Peyer's patch (tissue), 4 donors: ENCODE measurements at places on chromosomes 11 and 22. TPM values are rescaled to one million over a fixed set of nuclear protein-coding genes. Genes with fewer than 3 reads are reported as not detected.
A peak's percentile ranks its signal among the peaks of the same experiment; 100 is the strongest.

LAMTOR1 gene
- total RNA-seq: 87.2 TPM

APOL1 gene
- 23.9 TPM for total RNA-seq

PLAAT4 gene
- 54.5 TPM for total RNA-seq

TEX12 gene
- total RNA-seq: not detected

PATE1 gene
- total RNA-seq: not detected

OR2D2 gene
- 2.0 TPM for total RNA-seq

ESAM gene
- 7.5 TPM for total RNA-seq

DNA sequence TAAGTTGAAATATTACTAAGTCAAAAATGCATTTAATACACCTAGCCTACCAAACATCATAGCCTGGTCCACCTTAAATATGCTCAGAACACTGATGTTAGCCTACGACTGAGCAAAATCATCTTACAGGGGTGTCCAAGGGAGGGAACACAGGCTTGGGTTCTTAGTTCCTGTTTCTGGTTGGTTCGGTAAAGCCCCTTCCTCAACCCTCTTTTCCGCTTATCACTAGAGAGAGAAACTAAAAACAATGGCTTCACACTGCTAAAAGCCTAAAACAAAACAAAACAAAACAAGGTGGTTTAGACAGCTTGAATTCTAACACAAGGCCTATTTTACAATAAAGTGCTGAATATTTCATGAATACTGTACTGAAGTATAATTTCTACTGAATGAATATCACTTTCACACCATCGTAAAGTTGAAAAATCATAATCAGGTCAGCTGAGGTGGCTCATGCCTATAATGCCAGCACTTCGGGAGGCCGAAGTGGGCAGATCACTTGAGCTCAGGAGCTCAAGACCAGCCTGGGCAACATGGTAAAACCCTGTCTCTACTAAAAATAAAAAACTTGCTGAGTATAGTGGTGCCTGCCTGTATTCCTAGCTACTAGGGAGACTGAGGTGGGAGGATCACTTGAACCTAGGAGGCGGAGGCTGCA is 118.0 kb downstream of the SIK3 start:
- no peak for DNase-seq

- DNase-seq: no peak
These were observed 59.5 kb upstream of the PHF21A start for GRCh38 chr11:46180736-46181135.

GRCh38 chr11:28153586-28153985 is 45.4 kb downstream of the METTL15 start:
- no peak for DNase-seq

DNA sequence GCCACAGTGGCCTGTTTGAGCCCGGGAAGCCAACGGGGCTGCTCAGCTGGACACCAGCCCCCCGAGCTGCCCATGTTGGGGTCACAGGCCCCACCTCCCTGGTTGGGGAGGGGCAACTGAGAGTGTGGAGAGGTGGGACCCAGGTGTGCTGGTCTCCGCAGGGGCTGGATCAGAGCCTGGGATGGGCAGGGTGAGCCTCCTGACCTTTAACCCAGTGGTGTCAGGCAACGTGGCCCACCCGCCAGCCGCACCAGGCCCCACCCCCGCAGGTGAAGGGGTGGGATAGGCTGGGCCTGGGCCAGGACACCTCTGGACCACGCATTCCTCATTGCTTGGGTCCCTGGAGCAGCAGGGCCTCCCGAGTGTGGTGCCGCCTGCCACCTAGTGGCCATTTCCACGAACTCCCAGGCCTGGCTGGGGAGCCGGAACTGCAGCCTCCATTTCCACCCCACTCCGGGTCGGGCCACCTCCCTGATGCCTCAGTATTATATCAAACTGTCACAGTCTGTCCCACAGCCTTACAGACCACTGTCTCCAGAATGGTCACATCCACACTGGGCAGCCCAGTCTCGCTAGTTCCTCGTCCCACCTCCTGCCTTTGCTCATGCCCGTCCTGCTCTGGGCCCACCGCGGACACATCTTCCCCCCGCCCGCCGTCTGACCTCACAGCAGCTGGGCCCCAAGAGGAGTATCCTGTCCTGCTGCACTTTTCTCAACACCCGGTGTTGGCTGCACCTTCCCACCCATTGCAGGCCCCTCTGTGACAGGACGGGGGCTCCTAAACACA is 13.3 kb upstream of the PPP6R3 start:
- DNase-seq: peak; percentile 72

GRCh38 chr22:19343470-19343869 is 52.0 kb upstream of the CLTCL1 start:
- no peak for DNase-seq

GRCh38 chr11:119306373-119306890 is 10.5 kb downstream of the MCAM start:
- DNase-seq: no peak

DNA sequence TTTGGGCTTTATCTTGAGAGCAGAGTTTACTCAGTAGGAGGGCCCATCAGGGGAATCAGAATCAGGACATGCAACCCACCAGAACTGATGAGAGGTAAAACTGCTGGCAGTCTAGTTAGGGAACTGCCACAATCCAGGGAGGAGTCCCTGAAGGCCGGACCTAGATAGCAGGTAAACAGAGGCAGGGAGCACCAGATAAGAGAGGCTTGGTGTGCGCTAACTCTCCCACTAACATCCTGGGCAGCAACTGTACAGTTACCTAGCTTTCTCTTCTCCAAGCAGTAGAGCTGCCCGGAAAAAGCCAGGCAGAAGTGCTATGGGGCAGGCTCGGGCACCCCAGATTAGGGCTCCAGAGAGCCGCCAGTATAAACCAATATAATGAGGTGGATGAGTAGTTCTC is 865 bp upstream of the AMOTL1 start:
- DNase-seq: no peak

DNA sequence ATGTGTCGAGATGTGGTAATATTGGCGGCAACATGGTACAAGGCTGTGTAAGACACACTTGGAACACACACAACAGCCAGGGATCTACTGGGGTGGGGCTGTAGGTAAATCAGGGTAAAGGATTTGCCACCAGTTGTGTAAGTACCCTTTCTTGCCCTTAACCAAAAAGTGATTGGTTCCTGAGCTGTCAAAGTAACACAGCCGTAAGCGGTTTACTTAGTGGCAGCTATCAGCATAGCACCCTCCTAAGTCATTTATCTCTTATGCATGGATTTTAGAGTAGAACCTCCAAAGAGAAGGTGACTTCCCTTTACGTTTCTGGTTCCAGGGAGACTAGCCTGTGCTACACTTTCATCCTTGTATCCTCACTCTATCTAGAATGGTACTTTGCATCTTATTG is 57.2 kb downstream of the SPECC1L start:
- DNase-seq: no peak

DNA sequence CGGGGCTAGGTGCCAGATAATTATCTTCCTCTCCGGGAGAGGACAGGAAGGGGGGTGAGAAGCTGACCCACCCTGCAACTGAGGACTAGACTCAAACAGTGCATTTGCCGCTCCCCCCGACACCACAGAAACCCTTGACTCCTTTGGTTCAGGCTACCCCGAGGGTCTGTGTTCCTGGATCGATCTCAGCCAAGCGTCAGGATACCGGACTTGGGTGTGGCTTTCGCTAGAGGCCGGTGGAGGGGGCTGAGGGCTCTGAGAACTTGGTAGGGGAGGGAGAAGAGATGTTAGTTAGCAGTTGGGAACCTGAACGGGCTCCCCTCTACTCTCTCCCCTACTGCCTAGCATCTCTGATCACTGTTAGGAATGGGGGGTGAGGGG is 840 bp downstream of the SEZ6L start:
- no peak for DNase-seq

DNA sequence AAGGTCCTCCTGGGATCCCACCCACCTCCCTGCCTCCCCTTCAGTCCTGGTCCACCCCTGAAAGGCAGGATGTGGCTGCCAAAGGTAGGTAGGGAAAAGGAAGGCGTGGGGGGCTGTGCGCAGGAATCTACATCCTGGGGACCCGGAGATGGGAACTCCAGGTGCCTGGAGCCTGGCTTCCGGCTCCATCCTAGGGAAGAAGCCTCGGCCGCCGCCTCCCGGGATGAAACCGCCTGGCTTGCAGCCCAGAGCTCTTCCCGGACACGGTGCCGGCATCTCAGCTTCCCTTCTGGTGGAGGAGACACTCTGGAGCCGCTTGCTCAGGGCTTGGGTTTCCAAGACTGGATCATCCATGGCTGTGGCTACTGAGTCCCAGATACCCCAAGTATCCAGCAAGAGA is 33.3 kb upstream of the PDGFB start:
- DNase-seq: no peak

DNA sequence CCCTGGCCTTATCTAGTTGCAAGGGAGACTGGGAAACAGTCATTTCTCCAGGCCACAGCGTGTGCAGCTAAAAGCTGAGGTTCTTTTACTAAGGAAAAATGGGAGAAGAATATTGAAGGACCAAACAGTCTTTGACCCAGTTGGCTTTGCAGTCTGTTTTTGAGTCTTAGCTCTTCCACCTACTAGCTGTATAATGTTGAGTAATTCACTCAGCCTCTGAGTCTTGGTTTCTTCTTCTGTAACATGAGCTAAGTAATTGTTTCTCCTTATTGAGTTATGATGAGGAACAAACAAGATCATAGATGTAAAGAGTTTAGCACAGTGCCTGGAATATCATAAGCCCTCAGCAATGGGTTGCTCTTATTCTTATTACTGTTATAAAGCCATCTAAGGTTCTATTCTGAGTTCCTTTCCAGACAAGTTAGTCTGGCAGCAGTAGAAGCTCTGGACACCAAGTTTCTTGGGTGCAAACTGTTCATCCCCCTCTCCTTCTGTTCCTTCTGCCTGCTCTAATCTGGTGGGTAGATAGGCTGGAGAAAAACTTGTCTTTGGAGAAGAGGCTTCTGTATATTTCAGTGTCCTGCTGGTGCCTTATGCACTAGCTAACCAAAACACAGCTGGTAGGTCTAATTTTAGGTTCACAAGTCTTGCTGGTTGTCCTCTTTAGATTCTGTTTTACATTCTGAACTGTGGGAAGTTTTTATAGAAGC is 13.5 kb downstream of the TRIM44 start:
- DNase-seq: no peak

- no peak for DNase-seq
These were observed 98.2 kb upstream of the NNMT start for GRCh38 chr11:114197799-114198500.

GRCh38 chr22:29224121-29224858 is 18.6 kb downstream of the EMID1 start:
- DNase-seq: peak; percentile 25

DNA sequence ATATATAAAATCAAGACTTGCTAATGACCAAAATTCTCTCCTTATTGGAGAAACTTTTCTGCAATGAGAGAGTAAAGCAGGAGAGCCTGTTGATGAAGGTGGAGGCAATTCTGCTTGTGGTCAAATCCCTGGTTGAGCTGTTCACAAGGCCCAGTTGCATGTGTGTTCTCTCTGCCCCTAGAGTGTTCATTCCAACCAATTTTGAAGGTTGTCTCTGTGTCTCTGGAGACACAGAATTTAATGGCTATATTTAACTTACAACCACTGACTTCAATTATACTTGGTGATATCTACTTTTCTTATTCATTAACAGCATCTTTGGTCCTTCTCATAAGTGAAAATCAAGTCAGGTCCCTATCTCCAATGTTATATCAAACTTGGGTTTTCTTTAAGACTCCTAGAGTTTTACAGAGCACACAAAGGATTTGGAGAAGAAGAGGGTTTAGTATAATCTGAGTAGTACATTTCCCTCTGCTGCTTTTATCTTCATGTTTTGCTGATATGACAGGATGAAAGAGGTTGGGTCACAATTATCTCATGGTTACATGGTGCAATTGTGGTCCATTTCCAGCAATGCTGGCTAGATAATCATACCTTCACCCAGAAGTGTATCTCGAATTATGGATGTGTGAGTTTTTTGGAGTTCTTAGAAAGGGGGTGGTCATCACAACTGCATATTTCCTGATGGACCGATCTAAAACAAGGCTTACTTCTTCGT is 4.0 kb downstream of the OOSP4A start:
- no peak for DNase-seq

- no peak for DNase-seq
These were observed 44.3 kb upstream of the CTTN start for GRCh38 chr11:70353900-70354568.

DNA sequence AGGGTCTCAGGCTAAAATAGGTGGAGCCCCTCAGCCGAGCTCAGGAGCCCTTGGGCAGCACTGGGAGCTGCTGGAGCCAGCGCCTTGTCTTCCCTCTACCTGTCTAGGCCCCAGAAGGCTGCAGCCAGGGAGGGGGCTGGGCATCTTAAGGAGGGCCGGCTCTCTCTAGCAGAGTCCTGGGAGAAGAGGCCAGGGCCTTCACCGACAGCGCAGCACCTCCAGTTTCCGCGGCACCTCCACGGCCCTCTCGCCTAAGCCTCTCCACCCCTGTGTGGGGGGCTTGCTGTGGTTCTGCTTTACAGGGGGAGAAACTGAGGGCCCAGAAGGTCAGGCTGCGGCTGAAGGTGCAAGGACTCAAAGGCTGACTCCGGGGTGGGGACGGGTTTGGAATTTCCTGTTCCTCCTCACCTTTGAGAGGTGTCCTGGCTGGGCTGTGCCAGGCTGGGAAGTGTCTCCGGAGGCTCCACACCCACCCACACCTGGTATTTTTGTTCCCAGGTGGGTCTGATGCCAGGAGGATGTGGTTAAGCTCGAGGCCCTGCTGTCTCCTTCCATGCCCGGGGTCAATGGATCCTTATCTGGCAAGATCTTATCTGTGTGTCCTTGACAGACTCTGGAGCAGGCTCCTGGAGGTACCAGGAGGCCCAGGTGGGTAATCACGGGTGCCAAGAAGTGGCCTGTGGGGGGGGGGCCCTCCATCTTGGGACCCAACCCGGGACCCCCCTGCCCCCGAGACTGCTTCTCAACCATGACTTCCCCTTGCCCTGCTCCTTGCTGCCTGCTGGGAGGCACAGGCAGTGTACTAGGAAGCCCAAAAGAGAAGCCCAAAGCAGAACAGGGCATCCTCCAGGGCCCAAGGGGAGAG is 95.3 kb upstream of the FGF3 start:
- peak; percentile 65 for DNase-seq

- no peak for DNase-seq
These were observed 27.1 kb upstream of the ACR start for GRCh38 chr22:50710886-50711285.

DNA sequence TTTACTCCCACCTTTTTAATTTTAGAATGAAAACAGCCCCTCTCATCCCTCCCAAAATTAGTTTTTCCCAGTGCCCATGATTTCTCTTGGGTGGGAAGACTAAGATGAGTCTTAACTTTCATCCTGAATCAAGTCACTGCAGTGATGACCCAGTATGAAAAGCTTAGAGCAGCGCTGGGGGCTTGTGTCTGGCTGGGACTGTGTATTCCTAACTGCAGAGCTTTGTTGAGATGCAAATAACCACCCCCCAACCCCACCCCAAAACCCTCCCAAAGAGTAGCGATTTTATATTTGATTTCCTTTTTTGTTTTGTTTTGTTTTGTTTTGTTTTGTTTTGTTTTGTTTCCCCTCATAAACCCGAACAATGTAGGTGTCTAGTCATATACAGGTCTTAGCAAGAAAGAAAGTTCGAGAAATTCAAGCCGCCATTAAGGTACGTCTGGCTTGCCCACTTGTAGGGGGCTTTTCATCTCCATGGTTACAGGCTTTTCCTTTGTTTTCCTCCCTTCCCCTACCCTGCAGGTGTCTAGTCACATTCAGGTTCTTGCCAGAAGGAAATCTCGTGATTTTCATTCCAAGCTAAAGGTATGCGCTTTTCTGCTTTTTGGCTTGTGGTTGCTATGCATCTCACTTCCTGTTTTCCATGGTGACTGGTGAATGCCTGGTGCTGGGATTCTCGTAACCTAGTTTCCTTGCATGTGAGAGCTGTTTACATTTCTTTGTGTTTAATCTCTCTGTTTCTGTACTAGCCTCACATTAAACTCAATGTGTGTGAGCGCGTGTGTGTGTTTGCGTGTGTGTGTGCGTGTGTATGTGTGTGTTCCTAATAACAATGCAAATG is 144.6 kb upstream of the RASSF10 start:
- no peak for DNase-seq

- DNase-seq: peak; percentile 46
These were observed 3.8 kb upstream of the PYGM start for GRCh38 chr11:64763526-64764039.
